Putamen (tissue), 1 donor: ENCODE measurements at places on chromosomes 2 and 18.

DNA sequence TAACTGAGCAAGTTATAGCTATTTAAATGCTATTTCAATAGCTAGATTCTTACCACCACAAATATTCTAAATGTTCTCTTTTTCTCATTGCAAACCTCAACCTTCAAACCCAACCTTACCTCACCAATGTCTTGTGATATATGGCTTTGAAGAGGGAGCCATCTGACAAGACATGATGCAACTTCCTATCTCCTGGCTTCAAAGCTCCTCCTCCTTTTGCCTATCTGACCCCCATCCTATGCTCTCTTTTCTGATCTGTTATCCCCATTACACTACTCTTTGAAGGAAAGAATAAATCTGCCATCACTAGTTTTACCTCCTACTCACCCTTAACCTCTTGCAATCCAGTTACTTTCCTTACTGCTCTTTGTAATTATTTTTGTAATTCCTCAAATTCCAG, 235.6 kb upstream of the ZSWIM2 start:
- DNase-seq = no peak

DNA sequence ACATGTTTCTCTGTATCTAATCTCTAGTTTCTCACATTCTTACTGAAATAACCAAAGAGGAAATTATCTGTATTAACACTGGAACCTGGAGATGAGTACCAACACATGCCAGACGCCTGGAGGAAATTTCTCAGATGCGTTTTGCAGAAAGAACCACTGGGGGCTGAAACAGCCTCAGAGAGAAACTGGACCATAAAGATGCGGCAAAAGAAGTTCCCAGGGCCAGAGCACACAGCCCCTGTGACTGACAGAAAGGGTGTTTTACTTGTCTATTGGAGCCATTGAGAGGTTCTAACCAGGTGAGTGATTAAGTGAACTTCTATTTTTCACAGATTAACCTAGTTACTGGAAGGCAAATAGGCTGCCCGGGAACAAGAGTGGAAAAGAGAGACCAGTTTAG, 103.9 kb downstream of the EVA1A start:
- no peak for DNase-seq

- no peak for DNase-seq
Observed at GRCh38 chr2:238802957-238803356, 44.9 kb upstream of the TWIST2 start.

DNA sequence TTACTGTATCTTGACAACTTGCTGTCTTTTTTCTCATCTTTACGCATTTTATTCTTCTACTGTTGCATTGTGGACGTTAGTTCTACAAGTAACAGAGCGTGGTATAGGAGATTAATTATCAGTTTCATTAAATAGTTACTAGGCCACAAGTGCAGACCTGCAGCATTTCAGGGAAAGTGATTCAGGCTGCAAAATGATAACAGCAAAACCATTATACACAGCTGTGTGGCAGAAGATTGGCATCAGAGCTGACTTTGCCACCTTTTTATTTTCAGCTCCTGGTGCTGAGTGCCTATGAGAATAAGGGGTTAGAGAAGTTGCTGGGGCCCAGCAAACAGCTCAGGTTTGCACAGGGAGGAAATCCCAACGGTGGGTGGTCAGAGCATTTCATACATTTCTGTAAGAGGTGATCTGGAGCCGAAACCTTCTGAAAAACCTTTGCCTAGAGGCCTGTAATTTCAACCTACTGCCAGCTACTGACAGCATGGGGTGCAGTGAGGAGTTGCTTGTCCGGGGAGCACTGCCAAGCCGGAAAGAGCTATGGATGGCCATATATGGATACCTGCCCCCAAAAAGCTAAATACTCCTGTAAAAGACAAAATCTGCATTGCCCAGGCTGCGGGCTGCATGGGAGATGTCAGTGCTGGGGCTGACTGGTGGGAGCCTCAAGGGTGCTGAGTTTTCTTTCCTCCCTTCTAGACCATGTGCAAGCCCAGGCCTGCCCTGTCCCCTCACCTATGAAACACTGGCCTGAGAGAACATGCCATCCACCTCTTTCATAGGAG, 2.7 kb upstream of the CCBE1 start:
- no peak for DNase-seq

- DNase-seq = no peak
Observed at GRCh38 chr18:905307-905947, 756 bp downstream of the ADCYAP1 start.
